Aorta (tissue), 5 donors: ENCODE measurements at places on chromosomes 5 and 9.
A peak's percentile ranks its signal among the peaks of the same experiment; 100 is the strongest.

DNA sequence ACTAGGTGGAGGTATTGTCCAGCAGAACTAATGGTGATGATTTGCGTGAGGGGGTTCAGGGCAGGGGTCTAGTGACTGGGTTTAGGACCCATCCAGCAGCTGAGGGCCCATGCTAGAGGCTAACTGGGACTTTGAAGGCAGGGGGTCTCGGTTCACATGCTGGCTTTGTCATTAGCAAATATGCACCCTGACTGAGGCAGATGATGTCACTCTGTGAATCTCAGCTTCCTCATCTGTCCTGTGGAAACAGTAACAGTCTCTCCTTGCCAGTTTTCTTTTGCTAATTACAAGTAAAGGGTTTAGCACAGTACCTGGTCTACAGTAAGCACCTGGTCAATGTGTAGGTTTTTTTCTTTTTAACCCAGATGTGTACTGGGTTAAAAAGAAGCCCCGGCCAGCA is 5.2 kb downstream of the SH2D3C start:
- no peak for DNase-seq

GRCh38 chr5:29214839-29215238 is 1978.6 kb upstream of the CDH6 start:
- no peak for DNase-seq

GRCh38 chr9:84438391-84438790 is 97.8 kb upstream of the SLC28A3 start:
- DNase-seq: no peak

- DNase-seq: no peak
These were observed 12.8 kb upstream of the FBXL7 start for GRCh38 chr5:15487228-15487627.

DNA sequence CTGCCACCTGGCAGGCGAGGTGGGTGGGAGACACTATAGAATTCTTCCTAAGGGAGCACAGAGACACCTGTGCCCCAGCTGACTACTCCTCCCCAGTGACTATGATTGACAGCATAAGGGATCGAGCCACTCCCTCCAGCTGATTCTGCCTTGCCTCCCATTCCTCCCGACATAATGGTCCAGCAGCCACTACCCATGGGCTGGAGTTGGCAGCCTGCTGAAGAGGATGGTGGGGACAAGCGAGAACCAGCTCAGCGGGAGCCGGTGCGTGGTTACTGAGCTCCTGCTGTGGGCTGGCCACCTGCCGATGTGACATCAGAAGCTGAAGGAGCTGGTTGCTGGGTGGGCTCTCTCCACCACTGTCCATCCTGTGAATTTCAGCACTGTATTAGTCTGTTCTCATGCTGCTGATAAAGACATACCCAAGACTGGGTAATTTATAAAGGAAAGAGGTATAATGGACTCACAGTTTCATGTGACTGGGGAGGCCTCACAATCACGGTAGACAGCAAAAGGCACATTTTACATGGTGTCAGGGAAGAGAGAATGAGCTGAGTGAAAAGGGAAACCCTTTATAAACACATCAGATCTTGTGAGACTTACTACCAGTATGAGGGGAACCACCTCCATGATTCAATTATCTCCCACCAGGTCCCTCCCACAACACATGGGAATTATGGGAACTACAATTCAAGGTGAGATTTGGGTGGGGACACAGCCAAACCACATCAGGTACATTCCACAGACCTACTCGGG is 12.1 kb upstream of the NCS1 start:
- no peak for DNase-seq

DNA sequence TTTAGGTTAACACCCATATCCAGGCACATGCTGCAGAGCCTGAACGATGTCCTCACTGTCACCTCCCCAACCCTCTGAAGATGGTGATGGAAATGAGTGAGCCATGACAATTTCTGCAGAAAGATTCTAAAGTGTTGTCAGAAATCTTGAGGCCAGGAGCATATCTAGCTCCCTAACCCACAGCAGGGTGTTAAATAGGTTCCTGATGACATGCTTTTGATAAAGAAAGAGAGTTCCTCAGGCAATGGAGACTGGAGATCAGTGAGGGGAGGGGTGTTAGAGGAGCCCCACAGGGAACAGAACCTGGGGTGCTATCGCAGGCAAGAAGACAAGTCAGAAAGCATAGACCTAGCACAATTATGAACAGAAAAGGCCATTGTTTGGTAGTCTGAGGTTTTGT is 95.7 kb downstream of the ENC1 start:
- DNase-seq: no peak

DNA sequence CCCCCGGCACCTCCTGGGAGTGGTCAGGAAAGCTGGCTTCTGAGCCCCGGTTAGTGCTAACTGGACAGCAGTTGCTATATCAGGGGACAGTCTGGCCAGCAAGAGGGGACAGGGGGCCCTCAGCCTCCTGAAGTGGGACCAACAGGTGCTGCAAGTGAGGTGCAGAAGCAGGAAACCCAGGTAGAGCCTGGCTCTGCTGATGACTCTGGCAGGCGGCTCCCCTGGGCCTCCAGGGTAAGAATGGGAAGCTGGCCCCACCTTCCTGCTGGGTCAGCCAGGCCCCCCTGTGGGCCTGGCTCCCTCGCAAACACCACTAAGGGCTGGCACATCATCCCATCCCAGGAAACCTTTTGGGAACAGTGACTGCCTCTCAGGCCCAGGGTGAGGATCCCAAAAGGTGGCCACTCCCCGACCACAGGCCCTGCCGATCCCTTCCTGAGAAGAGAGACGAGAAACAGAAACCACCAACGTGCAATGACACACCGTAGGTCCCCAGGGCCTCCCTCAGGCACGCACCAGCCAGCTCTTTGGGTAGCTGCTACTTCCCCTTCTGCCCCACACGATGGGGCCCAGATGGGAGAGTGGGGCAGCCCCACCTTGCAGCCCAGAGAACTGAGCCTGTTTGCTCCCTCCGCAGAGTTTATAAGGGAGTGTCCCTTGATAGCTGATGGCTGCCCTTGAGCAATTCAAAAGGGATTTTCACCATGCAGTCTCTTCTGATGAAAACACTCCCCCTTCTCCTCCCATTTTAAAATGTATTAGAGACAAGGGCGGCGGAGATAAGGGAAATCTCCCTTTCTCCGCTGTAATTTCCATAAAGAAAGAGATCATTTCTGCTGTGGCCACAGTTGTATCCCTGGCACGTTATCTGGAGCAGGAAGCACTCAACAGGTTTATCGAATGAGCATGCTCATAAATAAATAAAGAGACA is 76.8 kb downstream of the STK10 start:
- peak; percentile 73 for DNase-seq

DNA sequence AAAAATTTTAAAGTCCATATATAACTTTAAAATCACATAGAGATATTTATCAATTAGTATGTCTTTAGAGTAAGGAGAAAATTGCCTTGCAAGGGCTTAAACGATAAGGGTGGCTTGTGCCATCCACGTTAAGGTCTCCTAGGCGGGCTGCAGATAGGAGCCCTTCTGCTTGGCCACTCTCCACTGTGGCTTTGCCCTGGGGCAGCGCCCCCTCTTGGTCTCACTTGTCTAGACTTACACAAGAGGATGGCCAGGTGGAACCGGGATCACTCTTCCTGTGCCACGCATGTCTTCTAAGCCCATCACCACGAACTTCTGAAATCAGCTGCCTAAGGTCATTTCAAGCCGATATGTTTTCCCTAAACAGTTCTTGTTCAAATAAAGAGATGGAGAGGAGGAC is 2.9 kb downstream of the FPGS start:
- DNase-seq: no peak

GRCh38 chr5:34539183-34539582 is 116.9 kb upstream of the RAI14 start:
- no peak for DNase-seq

DNA sequence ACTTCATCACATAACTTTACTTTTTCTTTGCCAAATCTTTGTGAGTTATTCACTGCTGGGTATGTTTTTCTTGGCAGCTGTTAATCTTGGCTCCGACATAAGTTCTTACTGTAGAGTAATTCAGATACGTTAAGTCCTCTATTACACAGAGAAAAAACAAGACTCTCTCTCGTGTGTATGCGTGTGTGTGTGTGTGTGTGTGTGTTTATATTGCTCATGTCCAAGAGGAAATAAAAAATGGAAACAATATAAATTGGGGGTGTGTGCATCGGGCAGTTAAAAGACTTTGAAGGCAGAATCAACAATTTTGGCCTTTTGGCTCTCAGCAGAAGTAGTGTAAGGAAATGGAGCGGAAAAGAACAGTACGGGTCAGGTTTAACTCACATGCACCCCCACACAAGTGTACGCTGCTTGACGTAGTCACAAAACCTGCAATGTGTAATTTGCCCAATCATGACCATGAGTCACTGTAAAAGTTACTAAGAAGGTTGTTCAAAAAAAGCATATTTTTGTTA is 67.2 kb upstream of the IFNE start:
- DNase-seq: no peak
